ENCODE measurements at places on chromosomes 2 and 18.

- no peak overlapping the region for H3K4me3 ChIP-seq
- H3K27me3 ChIP-seq = no peaks in the 10 kb centered on the region
- no peak for DNase-seq
- no peaks in the 10 kb centered on the region for H3K4me1 ChIP-seq
- no peak overlapping the region for H3K27ac ChIP-seq
These were observed 145.4 kb downstream of the KLHL29 start for GRCh38 chr2:23530206-23530908.

GRCh38 chr2:208346756-208347155 lies 59.8 kb upstream of the PTH2R start:
- no peaks in the 10 kb centered on the region for H3K27me3 ChIP-seq
- no peak for DNase-seq
- no peak overlapping the region for H3K4me3 ChIP-seq
- H3K36me3 ChIP-seq = no peaks in the 10 kb centered on the region

- no peaks in the 10 kb centered on the region for H3K27me3 ChIP-seq
- H3K4me1 ChIP-seq = no peaks in the 10 kb centered on the region
- H3K36me3 ChIP-seq = no peaks in the 10 kb centered on the region
- DNase-seq = no peak
- H3K27ac ChIP-seq = no peak overlapping the region
These were observed 438.6 kb downstream of the TXNL1 start for GRCh38 chr18:56199580-56200330.

GRCh38 chr2:49153252-49153651 lies 1.1 kb downstream of the FSHR start:
- DNase-seq = no peak
- H3K4me3 ChIP-seq = no peak overlapping the region
- H3K27me3 ChIP-seq = no peaks in the 10 kb centered on the region
- no peak overlapping the region for H3K27ac ChIP-seq
- no peaks in the 10 kb centered on the region for H3K36me3 ChIP-seq
- no peaks in the 10 kb centered on the region for H3K4me1 ChIP-seq

- H3K27ac ChIP-seq = no peak overlapping the region
- no peaks in the 10 kb centered on the region for H3K4me1 ChIP-seq
- H3K27me3 ChIP-seq = no peaks in the 10 kb centered on the region
These were observed 229.2 kb upstream of the TFPI start for GRCh38 chr2:187783446-187783845.

DNA sequence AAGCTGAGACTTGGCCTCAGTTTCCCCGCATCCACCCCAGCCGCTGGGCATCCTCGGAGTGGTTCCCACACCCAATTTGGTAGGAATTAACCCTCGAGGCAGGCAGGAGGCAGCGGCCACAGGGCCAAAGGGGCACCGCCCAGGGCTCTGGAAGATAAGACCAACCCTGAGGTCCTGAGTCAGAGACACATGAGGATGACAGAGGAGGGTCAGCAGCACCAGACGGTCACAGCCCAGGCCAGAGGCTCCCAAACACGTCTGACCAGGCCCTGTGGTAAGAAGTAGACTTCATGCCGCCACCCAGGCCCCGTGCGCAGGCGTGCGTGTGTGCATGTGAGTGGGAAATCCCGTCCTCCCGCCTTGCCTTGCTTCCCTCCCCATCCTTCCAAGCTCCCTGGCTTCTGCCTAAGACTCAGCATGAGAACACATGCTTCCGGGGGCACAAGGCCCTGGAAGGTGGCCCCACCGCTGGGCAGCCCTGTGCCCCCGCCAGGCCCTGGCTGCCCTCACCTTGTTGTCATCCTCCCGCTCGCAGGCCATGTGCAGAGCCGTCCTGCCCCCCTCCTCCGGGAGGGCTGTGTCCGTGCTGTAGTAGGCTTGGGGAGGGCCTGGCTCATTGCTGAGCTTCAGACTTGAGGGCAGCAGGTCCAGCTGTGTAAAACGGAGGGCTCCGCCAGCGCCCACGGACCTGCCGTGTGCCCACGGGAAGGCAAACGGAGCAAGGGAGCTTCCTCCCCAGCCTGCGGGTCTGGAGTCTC lies 46.3 kb downstream of the ANKMY1 start:
- 0 out of 2 replicates have a peak, but pooled peaks cover 5% of the 10 kb centered on the region for H3K4me1 ChIP-seq
- no peak overlapping the region for H3K27ac ChIP-seq
- no peak overlapping the region for H3K4me3 ChIP-seq
- no peaks in the 10 kb centered on the region for H3K27me3 ChIP-seq
- DNase-seq = no peak
- no peaks in the 10 kb centered on the region for H3K36me3 ChIP-seq

- no peaks in the 10 kb centered on the region for H3K4me1 ChIP-seq
- no peak overlapping the region for H3K27ac ChIP-seq
- DNase-seq = no peak
- H3K27me3 ChIP-seq = no peaks in the 10 kb centered on the region
- no peaks in the 10 kb centered on the region for H3K36me3 ChIP-seq
- no peak overlapping the region for H3K4me3 ChIP-seq
These were observed 246.1 kb upstream of the TNP1 start for GRCh38 chr2:217105733-217106649.

GRCh38 chr18:31246460-31246859 lies 71.5 kb upstream of the DSG1 start:
- no peaks in the 10 kb centered on the region for H3K36me3 ChIP-seq
- H3K4me1 ChIP-seq = no peaks in the 10 kb centered on the region
- no peaks in the 10 kb centered on the region for H3K27me3 ChIP-seq
- H3K27ac ChIP-seq = no peak overlapping the region
- DNase-seq = no peak

GRCh38 chr18:31401156-31402025 lies 24.8 kb downstream of the DSG4 start:
- H3K27me3 ChIP-seq = no peaks in the 10 kb centered on the region
- H3K27ac ChIP-seq = no peak overlapping the region
- no peak for DNase-seq
- no peak overlapping the region for H3K4me3 ChIP-seq
- H3K36me3 ChIP-seq = no peaks in the 10 kb centered on the region
- no peaks in the 10 kb centered on the region for H3K4me1 ChIP-seq

GRCh38 chr18:5510135-5510846 lies 33.5 kb downstream of the EPB41L3 start:
- no peak overlapping the region for H3K4me3 ChIP-seq
- no peaks in the 10 kb centered on the region for H3K27me3 ChIP-seq
- no peaks in the 10 kb centered on the region for H3K4me1 ChIP-seq
- no peak overlapping the region for H3K27ac ChIP-seq
- DNase-seq = no peak
- no peaks in the 10 kb centered on the region for H3K36me3 ChIP-seq

DNA sequence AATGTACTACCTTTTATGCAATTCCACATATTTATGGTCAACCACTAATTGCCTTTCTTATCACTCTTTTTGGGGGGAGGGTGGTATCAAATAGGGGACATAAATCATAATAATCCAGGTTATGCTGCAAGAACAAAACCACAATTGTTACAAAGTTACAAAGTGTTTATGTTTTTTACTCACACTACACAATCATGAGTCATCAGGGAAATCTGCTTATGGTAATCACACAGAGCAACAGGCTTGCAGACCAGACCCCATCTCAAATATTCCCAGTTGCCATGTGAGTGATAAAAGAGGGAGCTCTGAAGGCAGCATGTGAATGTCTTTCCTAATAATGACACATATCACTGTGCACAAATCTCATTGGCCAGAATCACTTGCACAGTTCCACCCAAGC lies 304.7 kb upstream of the TMEFF2 start:
- no peak for DNase-seq
- H3K27me3 ChIP-seq = no peaks in the 10 kb centered on the region
- H3K27ac ChIP-seq = no peak overlapping the region
- no peaks in the 10 kb centered on the region for H3K36me3 ChIP-seq

GRCh38 chr2:2714408-2714807 lies 383.3 kb upstream of the MYT1L start:
- H3K27ac ChIP-seq = no peak overlapping the region
- no peaks in the 10 kb centered on the region for H3K36me3 ChIP-seq
- H3K4me1 ChIP-seq = no peaks in the 10 kb centered on the region
- no peak overlapping the region for H3K4me3 ChIP-seq

- no peak overlapping the region for H3K27ac ChIP-seq
- H3K36me3 ChIP-seq = no peaks in the 10 kb centered on the region
- H3K4me3 ChIP-seq = no peak overlapping the region
- no peaks in the 10 kb centered on the region for H3K27me3 ChIP-seq
- DNase-seq = no peak
These were observed 92.0 kb downstream of the HDAC4 start for GRCh38 chr2:239308661-239309397.

GRCh38 chr18:61731693-61732376 lies 161.0 kb downstream of the RNF152 start:
- no peak overlapping the region for H3K27ac ChIP-seq
- no peaks in the 10 kb centered on the region for H3K27me3 ChIP-seq
- H3K4me3 ChIP-seq = no peak overlapping the region
- no peaks in the 10 kb centered on the region for H3K4me1 ChIP-seq
- no peak for DNase-seq
- no peaks in the 10 kb centered on the region for H3K36me3 ChIP-seq

- H3K4me1 ChIP-seq = no peaks in the 10 kb centered on the region
- no peaks in the 10 kb centered on the region for H3K36me3 ChIP-seq
- H3K4me3 ChIP-seq = no peak overlapping the region
- H3K27ac ChIP-seq = no peak overlapping the region
- DNase-seq = no peak
These were observed 35.3 kb upstream of the PPP1CB start for GRCh38 chr2:28716265-28716865.

DNA sequence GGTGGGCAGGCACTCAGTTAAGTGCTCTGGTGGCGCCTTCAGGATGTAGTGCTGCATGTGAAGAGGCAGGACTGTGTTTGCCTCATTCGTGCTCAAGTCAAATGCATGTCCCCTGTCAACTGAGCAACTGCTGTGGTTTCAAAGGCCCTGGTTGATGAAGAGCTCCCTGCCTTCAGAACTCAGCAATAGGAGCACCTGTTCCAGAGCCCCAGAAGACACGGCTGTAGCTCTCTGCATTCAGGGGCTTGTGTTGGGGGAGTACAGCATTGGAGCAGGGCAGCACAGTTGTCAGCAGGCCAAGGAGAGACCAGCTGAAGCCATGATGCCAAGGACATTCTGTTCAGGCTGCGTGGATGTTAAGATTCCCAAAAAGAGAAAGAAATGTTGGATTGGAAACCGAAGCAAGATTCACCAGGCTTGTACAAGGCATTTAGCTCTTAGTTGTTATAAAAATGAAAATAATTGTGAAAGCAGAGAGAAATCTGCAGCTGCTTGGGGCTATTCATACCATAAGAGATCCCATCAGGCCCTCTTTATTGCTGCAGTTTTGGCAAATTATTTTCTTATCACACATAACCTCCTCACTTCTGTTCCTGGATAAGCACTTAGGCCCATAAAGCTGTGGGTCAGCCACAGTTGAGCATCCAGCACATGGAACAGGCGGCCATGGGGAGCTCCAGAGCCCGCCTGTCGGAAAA lies 252.4 kb upstream of the ZNF521 start:
- no peak overlapping the region for H3K27ac ChIP-seq
- H3K36me3 ChIP-seq = no peaks in the 10 kb centered on the region
- H3K4me3 ChIP-seq = no peak overlapping the region

DNA sequence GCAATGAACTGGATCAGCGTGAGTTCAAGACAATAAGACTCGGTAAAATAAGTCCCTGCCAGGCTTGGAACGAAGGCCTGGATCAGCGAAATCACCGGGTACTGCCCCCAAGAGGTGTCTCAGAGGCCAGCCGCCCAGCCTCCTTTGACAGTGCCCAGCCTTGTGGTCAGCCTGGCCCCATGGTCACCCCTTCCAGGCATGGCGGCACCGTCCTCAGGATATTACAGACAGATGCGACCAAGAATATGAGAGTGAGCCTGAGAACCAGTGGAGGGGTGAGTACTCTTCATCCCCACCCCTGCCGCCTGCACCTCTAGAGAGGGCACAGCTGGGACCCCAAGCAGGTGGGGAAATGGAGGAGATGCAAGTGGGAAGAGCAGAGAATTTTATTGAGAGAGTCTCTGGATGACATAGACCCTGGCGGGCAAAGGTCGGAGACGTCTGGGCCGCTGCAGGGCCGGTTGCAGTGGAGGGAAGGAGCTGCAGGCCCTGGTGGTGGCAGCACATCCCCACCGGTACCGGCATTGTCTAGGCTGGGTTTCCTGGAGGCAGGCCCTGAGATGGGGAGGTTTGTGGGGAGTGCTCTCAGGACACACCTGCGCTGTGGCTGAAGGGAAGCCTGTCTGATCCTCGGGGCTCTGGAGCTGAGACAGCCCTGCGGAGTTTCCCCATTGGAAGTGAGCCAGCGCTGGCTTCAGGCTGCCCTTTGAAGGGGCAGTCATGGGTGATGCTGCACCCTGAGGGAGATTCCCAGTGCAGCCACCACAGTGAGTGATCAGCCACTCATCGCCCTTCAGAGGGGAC lies 190.0 kb downstream of the SEPTIN10 start:
- H3K27me3 ChIP-seq = no peaks in the 10 kb centered on the region
- DNase-seq = no peak
- no peaks in the 10 kb centered on the region for H3K4me1 ChIP-seq
- no peaks in the 10 kb centered on the region for H3K36me3 ChIP-seq
- H3K27ac ChIP-seq = no peak overlapping the region

GRCh38 chr18:77701977-77702376 lies 452.3 kb downstream of the GALR1 start:
- no peak for DNase-seq
- no peaks in the 10 kb centered on the region for H3K27me3 ChIP-seq
- H3K27ac ChIP-seq = no peak overlapping the region
- no peak overlapping the region for H3K4me3 ChIP-seq

DNA sequence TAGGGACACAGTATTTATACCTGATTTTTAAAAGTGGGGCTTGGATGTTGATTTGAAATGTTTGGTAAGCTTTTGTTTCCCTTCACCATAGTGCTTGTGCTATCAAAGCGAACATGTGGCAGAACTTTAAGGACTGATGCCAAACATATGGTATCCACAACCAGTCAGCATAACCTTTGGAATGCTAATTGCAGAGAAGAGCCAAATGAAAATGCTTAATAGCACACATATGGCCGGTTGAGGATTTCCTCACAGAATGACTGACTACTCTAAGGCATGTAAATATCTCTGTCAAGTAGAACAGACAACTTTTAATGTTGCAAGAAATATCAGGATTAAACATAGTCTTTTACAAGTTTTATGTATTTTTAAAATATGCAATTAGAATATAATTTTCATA lies 120.9 kb upstream of the COL3A1 start:
- no peak overlapping the region for H3K4me3 ChIP-seq
- no peak overlapping the region for H3K27ac ChIP-seq
- no peak for DNase-seq
- H3K4me1 ChIP-seq = no peaks in the 10 kb centered on the region
- no peaks in the 10 kb centered on the region for H3K36me3 ChIP-seq

DNA sequence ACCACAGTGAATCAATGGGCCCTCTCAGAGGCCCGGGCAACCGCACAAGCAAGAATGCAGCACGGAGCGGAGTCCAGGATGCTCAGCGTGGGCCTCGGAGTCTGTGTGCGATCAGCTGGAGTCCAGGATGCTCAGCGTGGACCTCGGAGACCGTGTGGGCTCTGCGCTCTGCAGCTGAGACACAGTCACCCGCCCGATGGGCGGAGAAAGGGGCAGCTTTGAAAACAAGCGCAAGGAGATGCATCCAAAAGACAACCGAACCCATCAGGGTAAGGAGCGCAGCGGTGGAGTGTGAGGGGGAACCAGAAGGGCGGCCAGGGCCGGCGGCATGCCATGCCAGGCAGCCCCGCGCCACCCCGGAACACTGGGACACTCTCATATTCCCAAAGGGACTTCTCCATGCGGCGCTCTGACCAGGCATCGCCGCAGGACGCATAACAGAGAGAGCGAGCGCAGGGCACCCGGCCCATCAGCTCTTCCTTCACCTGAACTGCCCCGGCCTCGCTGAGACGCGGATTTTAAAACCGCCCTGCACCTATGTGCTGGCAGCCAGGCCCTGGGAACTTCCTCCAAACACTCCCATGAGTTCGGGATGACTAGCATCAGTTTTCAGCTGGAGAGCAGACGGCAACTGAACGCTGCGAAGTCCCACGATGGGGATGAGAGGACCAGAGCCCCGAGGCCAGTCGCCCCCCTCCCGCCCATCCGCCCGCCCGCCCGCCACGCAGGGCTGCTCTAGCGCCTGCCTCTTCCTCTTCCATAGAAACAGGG lies 44.7 kb downstream of the MC5R start:
- no peak for DNase-seq
- no peak overlapping the region for H3K27ac ChIP-seq
- no peak overlapping the region for H3K4me3 ChIP-seq
- no peaks in the 10 kb centered on the region for H3K4me1 ChIP-seq
